ENCODE measurements at places on chromosomes 13 and 19.

- DNase-seq, result no peak
Observed at GRCh38 chr13:65653613-65654012, 1576.5 kb downstream of the PCDH9 start.

DNA sequence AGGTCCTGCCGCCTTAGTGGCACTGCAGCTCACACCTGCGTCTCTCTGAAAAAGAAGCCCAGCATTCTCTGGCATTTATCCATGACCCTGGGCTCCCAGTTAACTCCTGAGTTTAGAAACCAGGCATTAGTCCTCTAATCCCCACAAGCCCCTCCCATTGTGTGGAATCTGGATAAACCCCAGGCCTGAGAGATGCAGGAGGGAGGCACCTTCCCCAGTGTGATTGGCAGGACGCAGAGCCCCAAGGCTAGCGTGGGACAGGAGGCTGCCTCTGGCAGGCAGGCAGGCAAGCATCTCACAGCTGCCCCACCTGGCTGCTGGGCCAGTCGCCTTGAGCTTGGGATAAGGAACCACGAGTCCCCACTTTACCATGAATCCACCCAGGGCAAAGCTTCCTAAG, 11.0 kb upstream of the SERPINE3 start:
- no peak for DNase-seq

- no peak for DNase-seq
Observed at GRCh38 chr13:79382545-79383275, 23.3 kb downstream of the RBM26 start.

- DNase-seq, result no peak
Observed at GRCh38 chr13:112675366-112675756, 14.5 kb upstream of the ATP11A start.

DNA sequence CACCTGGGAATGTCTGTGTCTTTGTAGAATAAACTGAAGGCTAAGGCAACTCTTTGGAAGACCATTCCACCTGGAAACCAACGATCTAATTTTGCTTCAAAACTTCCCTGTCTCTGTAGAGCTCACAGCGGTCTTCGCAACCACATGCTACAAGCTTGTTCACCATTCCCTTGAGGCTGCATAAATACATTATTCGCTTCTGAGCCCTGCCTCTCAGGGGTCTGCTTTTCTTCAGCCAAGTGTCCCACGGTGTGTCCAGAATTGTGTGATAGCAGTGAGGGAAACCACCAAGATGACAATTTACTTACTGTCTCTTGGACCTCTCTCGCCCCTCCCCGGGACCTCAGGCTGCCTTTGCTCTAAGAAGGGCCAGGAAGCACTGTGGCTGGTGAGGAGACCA, 51.1 kb downstream of the GPR12 start:
- no peak for DNase-seq

DNA sequence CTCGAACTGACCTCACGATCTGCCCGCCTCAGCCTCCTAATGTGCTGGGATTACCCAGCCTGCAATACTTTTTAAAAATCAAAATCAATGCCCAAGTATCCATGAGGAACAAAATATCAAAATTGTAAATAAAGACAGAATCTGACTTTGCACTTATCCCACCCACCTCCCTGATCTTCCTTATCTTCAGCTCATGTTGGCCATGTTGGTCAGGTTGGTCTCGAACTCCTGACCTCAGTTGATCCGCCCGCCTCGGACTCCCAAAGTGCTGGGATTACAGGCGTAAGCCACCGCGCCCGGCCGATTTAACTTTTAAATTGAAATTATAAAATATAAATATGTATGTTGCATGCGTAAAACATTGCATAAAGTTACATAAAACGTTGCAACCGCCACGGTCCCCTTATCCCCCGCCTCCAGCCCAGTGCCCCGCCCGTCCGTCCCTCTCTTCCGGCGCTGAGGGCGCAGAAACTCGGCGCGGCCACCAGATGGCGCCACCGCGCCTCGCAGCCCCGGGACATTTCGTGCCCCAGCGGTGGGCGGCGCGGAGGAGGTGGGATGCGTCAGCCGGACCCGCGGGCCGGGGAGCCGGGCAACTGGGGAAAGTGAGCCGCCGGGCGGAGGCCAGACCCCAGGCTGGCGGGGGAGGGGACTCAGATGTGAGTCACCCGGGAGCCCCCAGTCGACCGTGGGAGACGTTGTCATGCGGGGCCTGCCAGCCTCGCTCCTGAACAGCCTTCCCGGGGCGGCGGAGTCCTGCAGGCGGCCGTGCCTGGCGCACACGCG, 1.5 kb upstream of the GADD45B start:
- peak; percentile 88 for DNase-seq

All from head of caudate nucleus (tissue), 42 donors.